ENCODE measurements at places on chromosomes 7 and 10.

DNA sequence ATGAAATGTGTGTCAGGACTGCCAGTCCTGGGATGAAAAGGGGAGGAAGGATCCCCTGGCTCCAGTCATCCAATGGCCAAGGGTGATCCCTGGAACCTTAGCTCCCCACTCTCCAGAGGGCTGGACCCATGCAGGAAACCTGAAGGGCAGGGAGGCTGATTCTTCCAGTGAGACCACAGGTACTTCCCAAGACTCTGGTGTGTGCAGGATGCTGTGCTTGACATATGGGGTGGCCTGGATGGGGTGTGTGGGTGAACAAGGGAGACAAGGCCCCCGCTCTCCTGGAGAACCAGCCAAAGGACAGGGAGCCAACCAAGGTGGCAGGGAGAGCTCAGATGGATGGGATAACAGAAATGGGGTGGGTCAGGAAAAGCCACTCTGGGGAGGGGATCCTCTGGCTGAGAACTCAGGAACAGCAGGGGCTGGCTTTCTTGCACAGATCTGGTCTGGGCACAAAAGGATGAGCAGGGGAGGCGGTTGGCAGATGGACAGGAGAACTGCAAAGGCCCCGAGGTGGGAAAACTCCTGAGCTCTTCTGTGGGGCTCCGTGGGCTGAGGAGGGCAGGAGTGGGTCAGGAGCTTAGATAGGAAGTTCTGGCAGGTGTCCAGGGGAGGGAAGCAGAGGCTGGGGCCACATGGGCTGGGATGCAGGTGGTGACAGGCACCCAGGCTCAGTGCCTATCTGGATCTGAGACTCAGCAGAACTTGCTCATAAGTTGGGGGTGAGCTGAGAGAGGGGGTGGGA lies 100.6 kb downstream of the ARHGAP22 start:
- DNase-seq, result no peak

DNA sequence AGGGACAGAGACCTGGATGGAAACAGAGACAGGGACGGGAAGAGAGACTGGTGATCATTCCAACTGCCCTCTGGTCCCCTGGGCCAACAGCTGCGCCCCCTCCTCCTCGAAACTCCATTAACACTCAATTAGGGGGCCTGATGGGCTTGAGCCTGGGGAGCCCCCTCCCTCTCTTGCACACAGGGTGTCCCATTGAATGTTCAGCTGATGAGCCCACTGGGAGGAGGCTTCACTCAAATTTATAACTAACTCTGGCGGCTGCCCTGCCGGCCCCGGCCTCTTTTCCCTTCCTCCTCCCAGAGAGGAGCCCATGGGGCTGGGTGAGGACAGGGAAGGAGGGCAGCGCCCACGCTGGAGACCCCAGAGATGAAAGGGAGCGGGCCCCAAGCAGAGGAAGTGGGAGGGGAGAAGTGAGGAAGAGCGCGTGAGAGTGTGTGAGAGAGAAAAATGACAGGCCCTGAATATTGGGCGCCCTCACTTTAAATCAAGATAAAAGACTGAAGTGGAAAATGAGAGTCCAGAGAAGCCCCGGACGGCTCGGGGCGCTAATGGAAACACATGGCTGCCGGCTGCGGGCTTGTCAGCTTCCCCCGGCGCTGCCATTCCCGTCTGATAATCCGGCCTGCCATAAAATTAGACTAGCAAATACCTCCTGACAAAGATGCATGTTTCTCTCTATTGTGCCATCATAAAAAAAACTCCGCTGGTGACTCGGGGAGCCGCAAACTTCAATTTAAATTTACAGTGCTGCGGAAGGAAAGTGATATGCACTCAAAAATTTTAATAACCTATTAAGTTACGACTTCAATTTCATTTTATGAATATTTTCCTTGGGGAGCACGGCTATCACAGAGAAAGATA lies 58.0 kb upstream of the PAX2 start:
- no peak for DNase-seq

DNA sequence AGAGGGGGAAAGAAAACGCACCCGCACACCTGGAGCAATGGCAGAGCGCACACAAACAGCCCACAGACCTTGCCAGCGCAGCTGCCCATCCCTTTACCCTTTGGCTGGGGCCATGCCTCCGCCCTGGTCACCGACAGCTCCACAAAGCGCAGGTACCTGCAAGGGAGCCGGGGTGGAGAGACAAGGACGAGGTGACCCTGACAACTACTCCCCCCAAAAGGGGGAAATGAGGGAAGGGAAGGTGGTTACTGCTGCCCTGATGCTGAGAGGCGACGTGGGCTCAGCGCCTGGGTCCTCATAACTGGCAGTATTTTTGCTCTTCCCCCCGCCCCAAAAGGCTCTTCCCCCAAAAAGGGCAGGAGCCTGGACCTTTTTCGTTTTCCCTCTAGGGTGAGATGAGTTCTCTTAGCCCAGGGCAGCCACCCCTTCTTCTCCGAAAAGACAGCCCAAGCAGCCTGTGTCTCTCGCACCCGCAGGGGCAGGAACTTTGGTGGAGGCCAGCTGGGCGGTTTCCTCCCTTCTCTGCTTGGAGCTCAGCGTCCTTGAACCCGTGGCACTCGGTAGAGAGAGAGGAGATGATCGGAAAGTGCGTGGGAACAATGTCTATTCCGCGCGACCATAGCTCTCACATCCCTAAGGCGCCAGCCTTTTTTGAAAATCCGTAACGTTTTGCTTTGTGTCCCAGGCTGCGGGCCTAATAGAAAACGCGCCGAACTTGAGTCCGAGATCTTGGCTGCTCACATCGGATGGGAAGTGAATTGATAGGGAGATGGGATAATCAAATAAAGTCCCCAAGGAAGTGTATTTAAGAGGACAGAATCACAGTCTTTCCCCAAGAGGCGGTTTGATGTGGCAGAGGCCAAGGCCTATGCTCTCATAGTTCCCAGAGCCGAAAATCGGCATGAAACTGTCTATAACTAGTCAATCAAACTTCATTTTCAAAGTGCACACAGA lies 1.0 kb downstream of the NKX2-3 start:
- no peak for DNase-seq

DNA sequence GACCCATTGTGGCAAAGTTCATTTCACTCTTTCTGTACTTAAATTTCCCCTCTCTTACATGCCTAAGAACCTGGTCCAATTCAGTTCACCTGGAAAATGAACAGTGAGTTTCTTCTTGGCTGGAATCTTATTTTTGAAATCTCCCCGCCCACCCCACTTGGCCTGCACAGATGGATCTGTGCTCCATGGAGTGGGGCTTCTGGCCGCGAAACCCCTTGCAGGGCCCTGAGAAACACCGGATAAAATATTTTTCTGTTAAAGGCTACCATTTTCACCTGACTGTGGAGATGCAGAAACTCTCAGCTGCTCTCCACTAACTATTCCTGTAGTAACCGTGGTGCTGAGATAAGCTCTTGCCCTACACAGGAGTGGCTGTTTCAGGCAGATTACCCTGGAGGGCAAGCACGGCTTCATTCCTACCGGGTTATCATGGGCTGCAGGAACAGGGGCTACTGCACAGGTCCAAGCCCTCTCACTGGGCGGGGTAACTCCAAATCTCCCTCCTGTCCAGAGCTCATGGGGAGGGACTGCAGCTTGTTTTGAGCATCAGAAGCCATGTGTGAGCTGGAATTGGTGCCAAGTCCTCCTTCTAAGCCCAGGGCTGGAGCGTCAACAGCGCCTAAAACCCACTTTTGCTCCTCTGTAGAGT lies 118.9 kb downstream of the PRPF18 start:
- DNase-seq, result peak; percentile 38

DNA sequence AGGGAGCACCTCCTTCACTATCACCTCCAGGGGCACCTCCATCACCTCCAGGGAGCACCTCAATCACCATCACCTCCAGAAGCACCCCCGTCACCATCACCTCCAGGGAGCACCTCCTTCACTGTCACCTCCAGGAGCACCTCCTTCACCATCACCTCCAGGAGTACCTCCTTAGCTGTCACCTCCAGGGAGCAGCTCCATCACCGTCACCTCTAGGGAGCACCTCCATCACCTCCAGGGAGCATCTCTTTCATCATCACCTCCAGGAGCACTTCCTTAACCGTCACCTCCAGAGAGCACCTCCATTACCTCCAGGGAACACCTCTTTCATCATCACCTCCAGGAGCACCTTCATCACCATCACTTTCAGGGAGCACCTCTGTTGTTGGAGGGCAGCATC lies 103.0 kb downstream of the DNAJB6 start:
- no peak for DNase-seq

DNA sequence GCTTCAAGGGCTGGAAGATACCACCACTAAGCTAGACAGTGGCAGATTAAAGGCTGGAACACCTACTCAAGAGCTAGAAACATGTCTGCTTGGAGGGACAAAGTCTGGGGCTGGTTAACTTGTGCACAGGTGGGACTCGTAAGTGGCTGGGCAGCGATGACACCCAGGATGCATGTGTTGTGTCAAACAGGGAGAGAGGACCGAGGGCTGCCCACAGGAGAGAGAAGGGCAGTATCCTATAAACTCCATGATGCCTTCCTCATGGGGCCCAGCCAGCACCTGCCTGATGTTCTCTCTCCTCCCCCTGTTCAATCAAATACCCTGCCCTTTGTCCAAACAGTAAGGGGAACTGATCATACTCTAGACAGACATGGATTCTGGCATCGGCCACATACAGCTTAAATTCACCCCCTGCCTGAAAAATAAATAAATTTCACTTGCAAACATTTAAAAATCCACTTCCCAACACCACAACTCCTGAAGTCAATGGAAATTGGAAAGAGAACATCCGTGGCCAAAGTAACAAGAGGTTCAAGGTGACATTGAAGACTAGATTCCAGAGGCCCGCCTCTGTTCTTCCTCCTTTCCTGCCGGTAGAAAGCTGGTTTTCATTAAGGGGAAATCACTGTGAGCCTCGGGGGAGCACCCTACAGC lies 50.6 kb downstream of the CHST15 start:
- no peak for DNase-seq

- DNase-seq, result peak; percentile 84
Observed at GRCh38 chr10:77334501-77334900, 303.1 kb downstream of the KCNMA1 start.

DNA sequence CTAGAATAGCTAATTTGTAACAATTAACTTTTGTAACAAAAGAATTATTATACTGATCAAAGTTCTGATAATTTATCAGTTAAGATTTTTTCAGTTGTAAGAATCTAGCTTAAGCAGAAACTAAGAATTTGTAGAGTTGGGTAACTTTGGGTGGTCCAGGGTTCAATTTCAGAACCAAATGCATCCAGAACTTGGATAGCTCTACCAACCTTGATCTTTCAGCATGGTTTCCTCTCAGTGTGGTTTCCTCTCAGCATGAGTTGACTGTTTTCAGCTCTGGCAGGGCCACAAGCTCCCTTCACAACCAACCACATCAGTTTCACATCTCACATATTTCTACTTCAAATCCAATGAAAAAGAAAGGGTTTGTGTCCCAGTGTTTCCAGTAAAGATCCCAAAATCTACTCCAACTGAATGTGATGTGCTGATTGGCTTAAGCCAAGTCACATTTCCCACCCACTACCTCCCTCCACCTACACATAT lies 3.3 kb upstream of the FAS start:
- DNase-seq, result no peak

- peak; percentile 14 for DNase-seq
Observed at GRCh38 chr7:155467846-155468784, 10.2 kb downstream of the EN2 start.

- no peak for DNase-seq
Observed at GRCh38 chr7:47191876-47192291, 390.0 kb downstream of the TNS3 start.

- DNase-seq, result no peak
Observed at GRCh38 chr7:24133691-24134090, 150.3 kb upstream of the NPY start.

DNA sequence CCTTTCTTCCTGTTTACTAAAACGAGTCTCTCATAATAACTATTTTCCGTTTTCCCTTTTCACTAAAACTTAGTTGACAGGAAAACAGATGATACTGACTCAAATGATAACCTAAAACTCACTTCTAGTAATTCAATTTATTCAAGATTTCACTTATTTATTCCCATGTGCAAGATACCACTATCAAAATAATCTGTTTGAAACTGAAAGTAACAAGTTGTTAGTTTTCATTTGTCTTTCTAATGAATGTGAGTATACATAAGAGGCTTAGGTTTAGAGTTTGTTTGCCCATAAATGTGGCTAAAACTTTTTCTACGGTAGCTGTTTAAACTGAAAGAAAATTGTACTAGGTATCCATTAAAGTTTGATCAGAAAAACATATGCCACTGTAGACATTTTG lies 314.9 kb upstream of the STEAP1 start:
- no peak for DNase-seq

DNA sequence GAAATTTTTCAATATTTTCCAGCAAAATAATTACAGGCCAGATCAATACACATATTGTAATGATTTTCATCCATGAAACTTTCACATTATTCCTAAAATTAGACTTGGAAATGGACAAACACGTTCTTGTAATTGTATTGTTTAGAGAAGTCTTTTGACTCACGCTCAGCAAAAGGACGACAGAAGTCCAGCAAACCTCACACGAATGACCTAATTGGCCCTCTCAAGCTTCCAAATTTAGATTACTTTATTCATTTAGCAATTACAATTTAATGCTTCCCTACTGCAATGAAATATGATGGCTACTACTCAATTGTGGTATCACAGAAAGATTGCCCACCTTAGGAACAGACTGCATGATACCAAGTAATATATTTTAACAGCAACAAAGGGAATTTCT lies 702.2 kb downstream of the MAGI2 start:
- no peak for DNase-seq

GRCh38 chr10:1136268-1136667 lies 80.1 kb downstream of the WDR37 start:
- DNase-seq, result no peak

GRCh38 chr10:23293973-23294590 lies 50.5 kb downstream of the C10orf67 start:
- no peak for DNase-seq

DNA sequence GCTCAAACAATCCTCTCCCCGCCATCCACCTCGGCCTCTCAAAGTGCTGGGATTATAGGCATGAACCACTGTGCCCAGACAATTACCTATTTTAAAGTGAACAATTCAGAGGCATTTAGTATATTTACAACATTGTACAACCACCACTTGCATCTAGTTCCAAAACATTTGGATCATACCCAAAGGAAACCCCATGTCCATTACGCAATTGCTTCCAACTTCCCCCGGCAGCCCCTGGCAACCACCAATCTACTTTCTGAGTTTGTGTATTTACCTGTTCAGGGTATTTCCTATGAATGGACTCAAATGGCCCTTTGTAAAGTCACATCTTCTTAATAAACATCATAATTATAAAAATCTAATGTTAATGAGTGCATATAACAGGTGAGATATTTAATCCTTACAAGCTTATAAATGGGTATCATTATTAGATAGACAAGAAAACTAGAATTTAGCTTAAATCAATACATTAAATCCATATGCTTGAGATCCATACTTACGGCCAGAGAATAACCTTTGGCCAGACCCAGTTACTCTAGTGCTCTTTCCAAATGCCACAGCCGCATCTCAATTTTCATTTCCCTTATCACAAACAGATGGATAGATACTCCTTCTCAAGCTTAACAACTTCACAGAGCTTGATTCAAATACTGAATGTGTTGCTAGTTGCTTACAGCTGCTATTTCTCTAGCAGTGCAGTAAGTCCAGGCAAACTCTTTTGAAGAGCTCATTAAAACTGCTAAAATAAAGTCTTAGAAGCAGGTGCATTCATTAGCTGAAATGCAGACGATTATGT lies 133.4 kb upstream of the MKLN1 start:
- DNase-seq, result no peak

- peak; percentile 73 for DNase-seq
Observed at GRCh38 chr7:43700059-43700501, 29.2 kb downstream of the COA1 start.

All from T47D (cell line).